ENCODE measurements at places on chromosomes 16 and 17. TPM values are rescaled to one million over a fixed set of nuclear protein-coding genes. Genes with fewer than 3 reads are reported as not detected.
A peak's percentile ranks its signal among the peaks of the same experiment; 100 is the strongest.

The PRSS22 gene
- total RNA-seq = not detected

The CES5A gene
- not detected for total RNA-seq

The RAB37 gene
- total RNA-seq = under 0.01 TPM

The SLFN14 gene
- under 0.01 TPM for total RNA-seq

- H3K4me1 ChIP-seq = peaks cover 5% of the 10 kb centered on the region
- peak; percentile 50 for DNase-seq
- H3K27ac ChIP-seq = no peak overlapping the region
- H3K27me3 ChIP-seq = peaks cover 52% of the 10 kb centered on the region
Measured at GRCh38 chr16:2343211-2343610, 2.7 kb upstream of the ABCA3 start.

DNA sequence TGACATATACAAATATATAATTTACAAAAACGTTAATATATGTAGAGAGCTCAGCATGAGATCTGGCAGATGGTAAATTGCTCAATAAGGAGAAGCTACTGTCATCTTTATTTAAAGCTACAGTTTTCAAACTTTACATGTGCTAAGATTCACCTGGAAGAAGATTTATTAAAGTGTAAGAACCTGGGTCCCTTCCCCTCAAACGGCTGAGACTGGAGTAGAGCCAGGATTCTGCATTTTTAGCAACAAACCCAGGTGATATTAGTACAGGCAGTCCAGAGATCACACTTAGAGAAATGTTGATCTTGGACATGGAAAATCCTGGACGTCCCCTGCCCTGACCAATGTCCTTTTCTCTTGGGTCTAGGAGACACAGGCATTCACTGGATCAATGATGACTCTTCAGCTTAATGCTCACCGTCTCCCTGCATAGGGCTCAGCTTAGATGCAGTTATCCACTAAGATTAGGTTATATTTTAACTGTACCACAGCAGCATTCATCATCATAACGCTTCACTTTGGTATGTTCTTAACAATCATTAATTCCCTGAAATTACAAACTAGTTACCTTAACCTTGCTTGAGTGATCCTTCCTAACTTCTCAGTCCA is 20.4 kb downstream of the CDR2 start:
- H3K36me3 ChIP-seq = peaks cover 42% of the 10 kb centered on the region
- no peak for DNase-seq
- H3K27me3 ChIP-seq = no peaks in the 10 kb centered on the region
- peaks cover 36% of the 10 kb centered on the region for H3K4me1 ChIP-seq

DNA sequence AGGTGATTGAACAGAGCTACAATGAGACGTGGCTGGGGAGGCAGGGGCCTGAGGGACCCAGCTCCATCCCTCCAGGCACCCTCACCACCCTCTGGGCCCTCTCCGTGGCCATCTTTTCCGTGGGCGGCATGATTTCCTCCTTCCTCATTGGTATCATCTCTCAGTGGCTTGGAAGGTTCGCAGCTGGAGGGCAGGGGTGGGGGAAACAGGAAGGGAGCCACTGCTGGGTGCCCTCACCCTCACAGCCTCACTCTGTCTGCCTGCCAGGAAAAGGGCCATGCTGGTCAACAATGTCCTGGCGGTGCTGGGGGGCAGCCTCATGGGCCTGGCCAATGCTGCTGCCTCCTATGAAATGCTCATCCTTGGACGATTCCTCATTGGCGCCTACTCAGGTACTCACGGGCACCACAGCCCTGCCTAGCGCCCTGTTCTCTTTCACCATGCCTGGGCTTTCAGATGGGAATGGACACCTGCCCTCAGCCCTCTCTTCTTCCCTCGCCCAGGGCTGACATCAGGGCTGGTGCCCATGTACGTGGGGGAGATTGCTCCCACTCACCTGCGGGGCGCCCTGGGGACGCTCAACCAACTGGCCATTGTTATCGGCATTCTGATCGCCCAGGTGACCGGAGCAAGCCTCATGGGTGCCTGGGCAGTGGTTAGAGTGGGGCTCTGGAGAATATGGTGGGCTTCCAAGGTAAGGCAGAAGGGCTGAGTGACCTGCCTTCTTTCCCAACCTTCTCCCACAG is 2.1 kb downstream of the SLC2A4 start:
- peaks cover 9% of the 10 kb centered on the region for H3K4me1 ChIP-seq
- no peaks in the 10 kb centered on the region for H3K36me3 ChIP-seq
- peak; percentile 68 for DNase-seq
- no peak overlapping the region for H3K27ac ChIP-seq
- H3K4me3 ChIP-seq = no peak overlapping the region
- H3K27me3 ChIP-seq = peaks cover 48% of the 10 kb centered on the region

GRCh38 chr17:27384261-27384701 is 72.0 kb upstream of the KSR1 start:
- H3K36me3 ChIP-seq = no peaks in the 10 kb centered on the region
- DNase-seq = peak; percentile 96
- peak overlapping the region; percentile 74 for H3K27ac ChIP-seq
- no peaks in the 10 kb centered on the region for H3K27me3 ChIP-seq
- peaks cover 25% of the 10 kb centered on the region for H3K4me1 ChIP-seq

DNA sequence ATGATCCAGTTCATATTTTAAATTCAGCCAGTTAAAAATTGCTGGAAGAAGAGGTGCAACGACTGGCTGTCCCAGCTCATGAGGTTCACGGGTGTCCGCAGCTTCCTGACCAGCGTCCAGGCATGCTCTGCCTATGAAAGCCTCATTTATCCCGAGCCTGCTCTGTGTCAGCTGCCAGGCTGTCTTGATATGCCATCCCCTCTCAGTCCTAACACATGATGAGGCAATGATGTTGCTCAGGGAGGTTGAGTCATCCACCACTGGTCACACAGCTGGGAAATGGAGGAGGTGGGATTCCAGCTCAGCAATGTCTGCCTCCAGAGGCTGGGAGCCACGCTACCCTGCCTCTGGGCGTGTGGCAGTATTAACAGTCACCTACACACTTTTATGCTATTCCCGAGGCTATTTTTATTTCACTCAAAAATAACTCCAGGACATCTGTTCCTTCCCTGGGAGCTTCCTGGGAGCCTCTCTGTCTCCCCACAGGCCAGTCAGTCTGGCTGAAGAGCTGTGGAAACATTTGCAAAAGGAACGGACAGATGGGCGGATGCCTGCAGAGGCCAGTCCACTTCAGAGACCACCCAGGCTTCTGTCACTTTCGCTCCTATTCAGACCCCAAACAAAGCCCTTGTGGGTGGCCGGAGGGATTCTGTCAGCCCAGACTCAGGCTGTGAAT is 22.5 kb downstream of the RAB11FIP4 start:
- H3K4me1 ChIP-seq = peaks cover 6% of the 10 kb centered on the region
- H3K4me3 ChIP-seq = no peak overlapping the region
- peak; percentile 96 for DNase-seq
- H3K27ac ChIP-seq = no peak overlapping the region

DNA sequence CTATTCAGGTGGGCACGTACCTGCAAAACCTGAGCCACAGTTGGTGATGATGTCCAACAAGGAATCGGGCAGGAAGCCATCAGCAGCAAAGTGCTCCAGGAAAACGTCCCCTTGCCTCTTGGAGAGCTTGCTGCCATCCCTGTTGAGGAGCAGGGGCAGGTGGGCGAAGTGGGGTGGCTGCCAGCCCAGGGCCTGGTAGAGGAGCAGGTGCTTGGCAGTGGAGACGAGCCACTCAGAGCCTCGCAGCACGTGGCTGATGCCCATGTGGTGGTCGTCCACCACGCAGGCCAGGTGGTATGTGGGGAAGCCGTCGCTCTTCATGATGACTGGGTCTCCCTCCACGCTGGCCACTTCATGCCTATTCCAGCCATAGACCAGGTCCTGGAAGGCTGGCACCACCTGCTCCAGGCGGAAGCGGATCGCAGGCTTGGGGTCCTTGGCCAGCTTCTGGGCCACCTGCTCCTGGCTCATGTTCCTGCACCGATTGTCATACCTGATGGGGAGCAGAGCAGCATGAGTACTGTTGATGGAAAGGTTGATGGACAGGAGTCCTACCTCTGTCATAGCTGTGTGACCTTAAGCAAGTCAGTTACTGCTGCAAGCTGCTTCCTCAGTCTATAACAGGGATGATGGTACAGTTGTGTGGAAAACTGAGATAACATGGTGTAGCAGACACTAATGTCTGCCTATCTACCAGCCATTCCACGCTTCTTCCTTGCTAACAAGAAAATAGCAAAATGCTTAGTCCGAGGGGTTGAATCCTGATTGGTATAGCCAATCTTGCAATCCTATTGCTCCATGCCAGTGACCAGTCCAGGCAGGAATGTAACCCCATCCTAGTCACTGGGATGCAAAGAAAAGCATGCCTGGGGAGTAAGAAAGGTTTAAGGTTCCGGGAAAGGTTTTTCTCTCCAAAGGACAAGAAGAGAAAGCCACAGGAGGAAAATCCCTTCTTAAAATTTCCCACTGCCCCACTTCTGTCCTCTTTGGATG is 22.0 kb downstream of the EARS2 start:
- H3K4me1 ChIP-seq = peaks cover 22% of the 10 kb centered on the region
- H3K36me3 ChIP-seq = peaks cover 60% of the 10 kb centered on the region
- no peaks in the 10 kb centered on the region for H3K27me3 ChIP-seq
- no peak overlapping the region for H3K4me3 ChIP-seq
- DNase-seq = no peak
- peak overlapping the region; percentile 41 for H3K27ac ChIP-seq

GRCh38 chr17:45129426-45129939 is 2.8 kb downstream of the PLCD3 start:
- no peak overlapping the region for H3K27ac ChIP-seq
- no peaks in the 10 kb centered on the region for H3K36me3 ChIP-seq
- DNase-seq = peak; percentile 68
- H3K4me3 ChIP-seq = no peak overlapping the region
- H3K4me1 ChIP-seq = peaks cover 24% of the 10 kb centered on the region
- no peaks in the 10 kb centered on the region for H3K27me3 ChIP-seq

All from osteoblast (primary cell).